ENCODE measurements at places on chromosomes 6 and 20.

DNA sequence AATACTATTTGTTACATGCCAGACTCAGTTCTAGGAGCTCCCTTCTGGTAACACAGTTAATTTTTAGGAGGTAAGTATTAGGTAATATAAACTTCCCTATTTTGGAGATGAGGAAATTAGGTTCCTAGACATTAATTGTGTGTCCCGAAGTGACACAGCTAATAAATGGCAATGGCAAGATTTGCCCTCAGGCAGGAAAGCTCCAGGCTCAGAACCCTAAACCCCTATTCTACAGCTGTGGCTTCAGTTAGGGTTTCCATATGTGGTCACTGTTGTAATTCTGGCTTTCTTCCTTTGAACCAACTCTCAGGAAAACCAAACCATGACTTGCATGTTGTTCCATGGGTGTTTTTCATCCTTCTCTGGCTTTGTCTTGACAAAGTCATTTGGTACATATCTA, 188.2 kb downstream of the PLCB1 start:
- no peak overlapping the region for H3K4me3 ChIP-seq
- no peak for DNase-seq
- H3K36me3 ChIP-seq = no peaks in the 10 kb centered on the region

DNA sequence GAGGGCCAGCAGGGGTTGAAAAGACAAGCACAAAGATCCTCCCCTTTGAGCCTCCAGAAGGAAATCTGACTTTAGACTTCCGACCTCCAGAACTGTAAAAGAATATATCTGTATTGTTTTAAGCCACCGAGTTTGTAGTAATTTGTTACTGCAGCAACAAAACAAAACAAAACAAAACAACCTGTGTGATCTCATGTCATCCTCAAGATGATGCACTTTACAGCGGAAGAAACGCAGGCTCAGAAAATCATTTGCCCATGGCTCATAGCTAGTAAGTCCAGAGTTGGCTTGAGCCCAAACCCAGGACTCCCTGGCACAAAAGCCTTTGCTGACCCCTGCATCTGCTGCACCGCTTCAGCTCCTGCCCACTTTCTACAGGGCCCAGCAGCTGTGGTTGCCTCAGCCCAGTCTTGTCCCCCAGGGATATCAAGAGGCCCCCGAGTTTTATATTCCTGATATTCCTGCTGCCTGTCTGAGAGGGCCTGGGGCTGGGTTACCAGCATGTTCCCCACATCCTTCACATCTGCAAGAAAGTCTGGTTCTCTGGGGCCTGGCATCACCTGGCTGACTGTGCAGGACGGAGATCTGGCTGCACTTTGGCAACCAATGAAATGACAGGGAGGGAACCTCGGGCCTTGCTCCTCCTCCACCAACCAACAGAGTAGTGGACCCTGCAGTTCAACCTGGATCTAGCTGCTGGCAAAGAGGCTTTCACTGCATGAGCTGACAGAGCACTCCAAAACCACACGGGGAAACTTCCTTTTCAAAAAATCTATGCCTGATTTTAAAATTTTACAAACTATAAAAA, 56.9 kb downstream of the JPH2 start:
- DNase-seq = no peak
- no peaks in the 10 kb centered on the region for H3K27me3 ChIP-seq
- H3K4me3 ChIP-seq = no peak overlapping the region
- no peaks in the 10 kb centered on the region for H3K36me3 ChIP-seq

GRCh38 chr6:31760790-31761189, 1.7 kb upstream of the SAPCD1 start:
- H3K27me3 ChIP-seq = no peaks in the 10 kb centered on the region
- H3K4me1 ChIP-seq = peaks cover 20% of the 10 kb centered on the region

- no peaks in the 10 kb centered on the region for H3K27me3 ChIP-seq
- no peaks in the 10 kb centered on the region for H3K36me3 ChIP-seq
- no peak for DNase-seq
- no peak overlapping the region for H3K4me3 ChIP-seq
These were observed 112.0 kb upstream of the CARMIL1 start for GRCh38 chr6:25166955-25167748.

DNA sequence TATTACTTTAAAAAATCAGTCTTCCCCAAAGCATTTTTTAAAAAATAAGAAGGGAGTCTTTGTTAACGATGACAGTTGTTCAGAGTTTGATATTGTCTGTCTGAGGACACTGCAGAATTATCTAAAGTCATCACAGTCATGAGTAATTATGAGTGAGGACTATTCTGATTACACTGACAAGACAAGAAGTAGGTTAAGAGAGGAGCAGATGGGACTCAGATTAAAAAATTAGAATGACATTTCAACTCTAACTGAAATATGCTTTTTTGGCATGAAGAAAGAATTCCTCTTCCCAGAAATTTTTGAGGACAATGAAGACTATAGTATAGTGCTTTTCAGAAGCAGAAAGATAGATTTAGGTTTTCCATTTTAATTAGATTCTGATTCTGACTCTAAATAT, 456.5 kb downstream of the EPHA7 start:
- H3K27me3 ChIP-seq = no peaks in the 10 kb centered on the region
- no peaks in the 10 kb centered on the region for H3K36me3 ChIP-seq
- no peak overlapping the region for H3K4me3 ChIP-seq

DNA sequence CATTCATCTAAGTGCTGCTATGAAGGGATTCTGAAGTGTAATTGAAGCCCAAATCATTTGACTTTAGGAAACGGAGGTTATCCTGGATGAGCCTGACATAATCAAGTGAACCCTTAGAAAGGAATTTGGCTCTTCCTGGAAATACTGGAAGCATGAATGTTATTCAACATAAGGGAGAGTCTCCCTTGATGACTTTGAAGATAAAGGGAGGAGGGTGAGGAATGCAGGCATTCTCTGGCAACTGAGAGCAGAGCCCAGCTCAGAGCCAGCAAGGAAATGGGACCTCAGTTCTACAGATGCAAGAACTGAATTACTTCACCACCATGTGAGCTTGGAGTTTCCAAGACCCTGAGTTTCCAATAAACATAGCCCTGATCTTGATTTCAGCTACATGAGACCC, 168.2 kb downstream of the DLL1 start:
- H3K4me3 ChIP-seq = no peak overlapping the region
- H3K27me3 ChIP-seq = peaks cover 12% of the 10 kb centered on the region
- no peaks in the 10 kb centered on the region for H3K36me3 ChIP-seq
- H3K4me1 ChIP-seq = peaks cover 3% of the 10 kb centered on the region
- no peak for DNase-seq

DNA sequence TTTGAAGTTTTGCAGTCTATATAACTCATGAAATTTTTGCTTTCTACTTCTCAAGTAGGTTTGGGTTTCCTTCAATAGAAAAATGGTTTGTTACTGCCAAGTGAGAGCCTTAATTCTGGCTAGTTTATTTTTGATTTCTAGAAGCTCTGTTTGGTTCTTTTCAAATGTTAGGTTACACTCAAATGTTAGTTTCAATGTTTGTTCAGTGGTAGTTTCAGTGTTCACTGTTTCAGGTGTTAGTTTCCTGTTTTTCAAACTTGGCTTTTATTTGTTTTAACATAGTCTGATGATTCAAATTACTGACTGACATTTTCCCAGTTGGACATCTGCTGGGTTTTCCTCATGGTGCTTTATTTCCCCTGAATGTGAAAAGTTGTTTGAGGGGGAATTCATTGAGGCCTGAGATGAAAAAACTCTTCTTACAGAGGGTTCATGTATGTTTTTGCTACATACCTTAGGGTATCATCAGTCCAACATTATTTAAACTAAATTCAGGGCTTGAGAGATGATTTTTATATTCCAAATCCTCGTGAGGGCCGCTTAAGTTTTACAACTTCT, 189.0 kb downstream of the JARID2 start:
- H3K36me3 ChIP-seq = no peaks in the 10 kb centered on the region
- H3K27me3 ChIP-seq = no peaks in the 10 kb centered on the region
- H3K4me1 ChIP-seq = peaks cover 23% of the 10 kb centered on the region

- H3K27me3 ChIP-seq = no peaks in the 10 kb centered on the region
- no peaks in the 10 kb centered on the region for H3K4me1 ChIP-seq
- no peak overlapping the region for H3K4me3 ChIP-seq
- no peaks in the 10 kb centered on the region for H3K36me3 ChIP-seq
- H3K27ac ChIP-seq = no peak overlapping the region
- no peak for DNase-seq
These were observed 46.6 kb downstream of the PRSS35 start for GRCh38 chr6:83558975-83559374.

- H3K4me1 ChIP-seq = peaks cover 7% of the 10 kb centered on the region
- no peaks in the 10 kb centered on the region for H3K36me3 ChIP-seq
- no peak for DNase-seq
- H3K27me3 ChIP-seq = no peaks in the 10 kb centered on the region
- H3K27ac ChIP-seq = no peak overlapping the region
These were observed 378.7 kb upstream of the MAN1A1 start for GRCh38 chr6:119728220-119728750.

- H3K36me3 ChIP-seq = no peaks in the 10 kb centered on the region
- H3K27ac ChIP-seq = no peak overlapping the region
- H3K27me3 ChIP-seq = peaks cover 35% of the 10 kb centered on the region
- no peak overlapping the region for H3K4me3 ChIP-seq
- DNase-seq = no peak
- peaks cover 6% of the 10 kb centered on the region for H3K4me1 ChIP-seq
These were observed 3.6 kb downstream of the PAK5 start for GRCh38 chr20:9835302-9835701.

GRCh38 chr6:3259491-3259958, 778 bp downstream of the PSMG4 start:
- peak overlapping the region; percentile 83 for H3K4me3 ChIP-seq
- no peak for DNase-seq
- H3K27me3 ChIP-seq = no peaks in the 10 kb centered on the region
- H3K4me1 ChIP-seq = peaks cover 60% of the 10 kb centered on the region
- peak overlapping the region; percentile 86 for H3K27ac ChIP-seq

DNA sequence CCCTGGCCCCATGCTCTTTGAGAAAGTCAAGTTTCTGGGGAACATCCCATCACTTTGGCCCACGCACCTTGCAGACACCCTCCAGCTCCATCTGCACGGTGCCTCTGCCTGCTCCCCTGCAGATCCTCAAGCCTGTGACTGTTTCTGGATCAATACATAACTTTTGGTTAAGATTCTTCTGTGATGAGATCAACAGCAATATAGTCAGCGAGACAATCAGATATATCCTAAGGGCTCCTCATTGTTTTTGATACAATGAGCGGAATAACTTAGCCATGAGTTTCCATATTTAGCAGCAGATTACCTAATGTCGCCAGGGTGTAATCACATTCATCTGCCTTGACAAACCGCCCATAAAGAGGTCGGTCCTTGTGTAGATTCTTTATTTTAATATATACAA, 109.3 kb upstream of the MTHFD1L start:
- H3K4me1 ChIP-seq = peaks cover 3% of the 10 kb centered on the region

- H3K27me3 ChIP-seq = no peaks in the 10 kb centered on the region
- peak within 1 kb of the TSS; percentile 45 for H3K4me3 ChIP-seq
- DNase-seq = no peak
- peak within 1 kb of the TSS; percentile 96 for H3K27ac ChIP-seq
These were observed at the start of gene THBD for GRCh38 chr20:23049201-23050075. Gene THBD, minus strand, starts transcription at chr20:23049672. Its CDS starts 168 bp downstream, at chr20:23049504.

DNA sequence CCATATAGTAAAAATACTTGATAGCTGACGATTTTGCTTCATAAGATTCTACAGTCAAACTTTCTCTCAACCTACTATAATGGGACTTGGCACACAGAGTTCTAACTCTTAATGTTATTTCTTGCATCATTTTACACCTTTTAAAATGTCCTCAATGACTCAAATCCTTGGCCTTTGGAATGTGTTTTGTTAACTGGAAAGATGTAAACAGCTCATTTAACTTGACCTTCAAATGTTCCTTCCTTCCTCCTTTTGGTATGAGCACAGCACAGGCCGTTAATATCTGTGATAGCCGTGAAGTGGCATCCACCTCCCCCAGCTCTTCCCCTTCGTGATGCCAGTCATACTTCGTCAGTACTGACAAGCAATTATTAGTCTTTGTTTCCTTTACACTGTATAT, 972.0 kb upstream of the CITED2 start:
- no peak overlapping the region for H3K4me3 ChIP-seq
- H3K36me3 ChIP-seq = no peaks in the 10 kb centered on the region
- no peak for DNase-seq
- H3K27ac ChIP-seq = no peak overlapping the region

DNA sequence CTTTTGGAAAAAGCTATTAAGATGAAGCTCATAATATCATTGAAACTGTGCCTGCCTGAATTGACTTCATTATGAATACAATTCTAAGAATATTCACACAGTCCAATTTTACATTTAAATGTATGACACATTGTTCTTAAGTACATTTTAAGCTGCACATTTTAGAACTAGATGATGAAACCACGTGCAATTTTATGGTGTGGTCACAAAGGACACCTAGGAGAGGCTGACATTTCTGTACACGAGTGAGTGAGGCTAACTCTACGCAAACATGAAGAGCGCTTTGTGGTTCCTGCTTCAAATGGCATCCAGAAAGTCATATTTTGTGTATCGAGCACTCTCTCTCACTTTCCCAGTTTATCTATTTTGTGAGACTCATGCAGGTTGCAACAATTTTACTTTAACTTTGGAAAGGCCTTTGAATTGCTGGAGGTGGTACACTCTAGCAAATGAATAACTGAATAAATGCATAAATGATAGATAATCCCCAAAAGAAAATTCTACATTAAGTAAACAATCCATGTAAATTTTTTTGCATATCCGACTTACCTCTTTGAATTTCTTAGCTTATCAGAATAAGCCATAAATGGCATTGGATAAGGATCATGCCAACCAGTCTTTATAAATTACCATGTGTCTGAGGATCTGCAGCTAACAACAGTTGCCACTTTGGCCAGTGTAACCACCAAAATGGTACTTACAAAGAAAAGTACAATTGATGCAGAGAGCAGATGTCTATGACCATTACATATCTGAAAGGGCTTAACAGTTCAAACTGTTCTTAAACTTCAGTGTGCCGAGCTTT, 97.3 kb downstream of the NRSN1 start:
- H3K36me3 ChIP-seq = no peaks in the 10 kb centered on the region
- no peak for DNase-seq
- H3K27ac ChIP-seq = no peak overlapping the region
- H3K27me3 ChIP-seq = no peaks in the 10 kb centered on the region
- H3K4me3 ChIP-seq = no peak overlapping the region
- peaks cover 2% of the 10 kb centered on the region for H3K4me1 ChIP-seq

DNA sequence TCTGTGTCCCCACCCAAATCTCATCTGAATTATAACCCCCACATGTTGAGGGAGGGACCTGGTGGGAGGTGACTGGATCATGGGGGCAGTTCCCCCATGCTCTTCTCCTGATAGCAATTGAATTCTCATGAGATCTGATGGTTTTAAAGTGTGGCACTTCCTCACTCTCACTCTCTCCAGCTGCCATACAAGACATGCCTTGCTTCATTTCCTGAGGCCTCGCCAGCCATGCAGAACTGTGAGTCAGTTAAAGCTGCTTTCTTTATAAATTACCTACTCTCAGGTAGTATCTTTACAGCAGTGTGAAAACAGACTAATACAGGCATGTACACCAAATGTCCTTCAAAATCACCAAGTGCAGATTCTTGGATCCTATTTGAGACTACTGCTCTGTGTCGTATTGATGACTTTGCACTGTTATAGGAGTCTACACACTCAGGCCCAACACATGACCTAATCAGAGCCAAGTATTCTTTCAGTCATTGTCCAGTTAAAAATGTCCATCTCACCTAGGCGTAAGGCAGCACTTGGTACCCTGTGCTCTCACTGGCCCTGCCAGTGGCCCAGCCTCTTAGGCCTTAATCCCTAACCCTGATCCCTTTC, 52.8 kb upstream of the UST start:
- no peaks in the 10 kb centered on the region for H3K36me3 ChIP-seq
- H3K4me1 ChIP-seq = no peaks in the 10 kb centered on the region
- H3K27ac ChIP-seq = no peak overlapping the region
- no peak overlapping the region for H3K4me3 ChIP-seq
- no peaks in the 10 kb centered on the region for H3K27me3 ChIP-seq

All from esophagus squamous epithelium (tissue), 5 donors.